ENCODE measurements at places on chromosomes 12 and 14.

- DNase-seq, result no peak
Measured at GRCh38 chr12:127526925-127527324, 740.0 kb upstream of the TMEM132C start.

DNA sequence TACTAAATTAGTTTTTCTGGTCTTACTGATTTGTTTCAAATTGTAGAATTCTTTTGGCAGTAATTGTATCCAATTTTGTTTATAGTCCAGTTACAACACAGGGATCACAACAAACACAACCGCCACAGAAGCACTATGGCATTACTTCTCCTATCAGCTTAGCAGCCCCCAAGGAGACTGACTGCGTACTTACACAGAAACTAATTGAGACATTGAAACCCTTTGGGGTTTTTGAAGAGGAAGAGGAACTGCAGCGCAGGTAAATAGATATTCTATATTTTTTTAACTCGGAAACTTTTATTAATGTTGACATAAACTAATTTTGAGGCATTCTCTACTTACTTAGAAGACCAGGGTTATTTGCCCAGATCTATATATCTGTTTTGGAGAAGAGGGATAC is 17.8 kb downstream of the PAPOLA start:
- DNase-seq, result no peak

GRCh38 chr12:131693149-131693548 is 17.7 kb upstream of the SFSWAP start:
- DNase-seq, result no peak

DNA sequence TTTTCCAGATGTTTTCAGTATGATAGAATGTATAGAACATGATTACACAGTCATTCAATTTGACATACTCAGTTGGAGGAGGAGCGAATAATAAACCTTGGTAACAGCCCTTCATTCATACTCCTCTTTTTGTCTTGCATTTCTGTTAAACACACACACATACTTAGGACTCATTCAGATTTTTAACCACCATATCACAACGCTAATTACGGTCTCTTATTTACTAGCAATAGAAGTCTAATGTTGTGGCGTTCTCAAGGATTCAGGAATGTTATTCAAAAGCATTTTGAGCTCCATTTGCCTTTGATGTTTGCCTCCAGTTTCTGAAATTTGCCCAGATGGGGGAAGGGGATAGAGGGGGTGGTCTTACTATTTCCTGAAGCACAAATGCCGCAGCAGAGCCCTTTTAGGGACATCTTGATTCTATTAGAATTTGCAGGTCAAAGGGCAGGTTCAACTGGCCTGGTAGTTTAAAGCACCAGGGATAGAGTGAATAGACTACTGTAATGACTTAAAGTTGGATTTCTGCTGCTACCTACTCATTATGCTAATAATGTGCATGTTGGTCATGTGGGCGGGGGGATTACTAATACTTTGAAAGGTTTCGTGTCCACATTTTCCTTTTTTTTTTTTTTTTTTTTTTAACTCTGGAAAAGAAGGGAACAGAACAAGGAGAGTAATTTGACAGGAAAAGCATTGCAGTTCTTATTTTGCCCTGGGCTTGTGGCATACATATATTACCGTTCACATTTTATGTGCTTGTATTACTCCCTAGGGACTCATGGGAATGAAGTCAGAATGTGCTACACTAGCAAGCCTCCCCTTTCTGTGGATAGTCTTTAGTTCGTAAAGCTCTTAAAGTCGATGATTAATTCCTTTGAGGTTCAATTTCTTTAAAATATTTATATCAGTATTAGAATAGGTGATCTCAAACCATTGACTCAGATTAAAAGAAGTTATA is 226.8 kb downstream of the FBXL14 start:
- DNase-seq, result no peak

- DNase-seq, result no peak
Measured at GRCh38 chr14:54425068-54425467, 16.1 kb downstream of the CNIH1 start.

DNA sequence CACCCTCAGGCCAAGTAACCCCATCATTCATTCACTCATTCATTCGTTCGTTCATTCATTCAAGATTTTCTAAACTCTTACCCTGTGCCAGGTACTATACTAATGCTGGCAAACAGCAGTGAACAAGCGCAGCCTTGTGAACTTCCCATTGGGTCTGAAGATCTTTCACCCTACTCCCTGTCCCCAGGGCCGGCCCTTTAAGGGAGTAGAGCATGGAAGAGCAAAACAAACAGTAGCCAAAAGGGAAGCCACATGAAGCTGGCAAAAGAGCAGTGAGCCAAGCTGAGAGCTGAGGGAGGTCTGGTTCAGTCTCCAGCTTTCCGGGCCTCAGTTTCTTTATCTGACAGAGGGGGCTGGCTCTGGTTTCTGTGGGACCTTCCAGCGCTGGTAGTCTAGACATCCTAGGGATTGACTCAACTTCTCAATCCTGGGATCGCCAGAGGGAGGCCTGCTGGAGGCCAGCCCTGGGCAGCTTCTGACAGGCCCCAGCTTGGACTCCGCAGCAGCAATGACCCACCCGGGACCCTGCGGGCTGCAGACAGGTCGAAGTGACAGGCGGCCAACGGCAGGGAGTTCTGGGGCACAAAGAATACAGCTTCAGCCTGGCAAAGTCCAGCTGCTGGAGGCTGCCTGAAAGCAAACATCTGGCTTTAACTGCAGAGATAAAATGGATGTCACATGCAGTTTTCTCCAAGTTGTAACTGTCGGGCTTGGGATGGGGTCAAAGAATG is 27.1 kb downstream of the ACTN1 start:
- no peak for DNase-seq

GRCh38 chr12:15629108-15629507 is 160.1 kb downstream of the EPS8 start:
- no peak for DNase-seq

DNA sequence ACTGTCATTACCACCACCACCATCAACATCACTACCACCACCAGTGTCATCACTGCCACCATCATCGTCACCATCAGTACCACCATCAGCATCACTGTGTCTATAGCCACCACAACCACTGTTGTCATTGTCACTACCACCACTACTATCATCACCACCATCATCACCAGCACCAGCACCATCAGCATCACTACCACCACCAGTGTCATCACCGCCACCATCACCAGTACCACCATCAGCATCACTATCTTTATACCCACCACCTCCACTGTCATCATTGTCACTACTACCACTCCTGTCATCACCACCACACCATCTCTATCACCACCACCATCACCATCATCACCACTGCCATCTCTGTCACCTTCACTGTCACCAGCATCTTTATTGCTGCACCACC is 60.6 kb downstream of the BEGAIN start:
- no peak for DNase-seq

GRCh38 chr14:100694579-100695422 is 31.9 kb upstream of the DLK1 start:
- no peak for DNase-seq

DNA sequence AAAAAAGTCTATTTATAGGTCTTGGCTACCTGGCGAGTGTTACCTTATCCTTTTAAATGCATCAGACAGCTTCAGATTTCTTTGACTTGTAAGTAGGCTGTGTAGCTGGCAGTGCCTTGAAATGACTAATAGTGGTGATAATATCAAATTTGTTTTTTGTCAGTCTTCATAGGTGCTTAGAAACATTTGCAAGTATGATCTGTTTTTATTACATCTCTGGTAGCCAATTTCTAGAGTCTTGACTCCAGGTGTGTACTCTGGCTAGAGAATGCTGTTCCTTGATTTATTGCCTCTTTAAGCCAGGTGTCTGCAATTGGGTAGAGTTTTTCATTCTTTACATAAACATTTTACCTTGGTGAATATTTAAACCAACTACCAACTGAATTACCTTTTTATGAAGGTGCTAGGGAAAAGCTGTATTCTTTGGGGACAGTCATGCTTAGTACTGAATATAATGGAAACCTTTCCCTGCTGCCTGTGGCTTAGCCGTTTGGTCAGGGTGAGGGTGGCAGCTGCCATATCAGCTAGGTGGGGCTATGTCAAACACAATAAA is 32.6 kb downstream of the MLXIP start:
- DNase-seq, result no peak

DNA sequence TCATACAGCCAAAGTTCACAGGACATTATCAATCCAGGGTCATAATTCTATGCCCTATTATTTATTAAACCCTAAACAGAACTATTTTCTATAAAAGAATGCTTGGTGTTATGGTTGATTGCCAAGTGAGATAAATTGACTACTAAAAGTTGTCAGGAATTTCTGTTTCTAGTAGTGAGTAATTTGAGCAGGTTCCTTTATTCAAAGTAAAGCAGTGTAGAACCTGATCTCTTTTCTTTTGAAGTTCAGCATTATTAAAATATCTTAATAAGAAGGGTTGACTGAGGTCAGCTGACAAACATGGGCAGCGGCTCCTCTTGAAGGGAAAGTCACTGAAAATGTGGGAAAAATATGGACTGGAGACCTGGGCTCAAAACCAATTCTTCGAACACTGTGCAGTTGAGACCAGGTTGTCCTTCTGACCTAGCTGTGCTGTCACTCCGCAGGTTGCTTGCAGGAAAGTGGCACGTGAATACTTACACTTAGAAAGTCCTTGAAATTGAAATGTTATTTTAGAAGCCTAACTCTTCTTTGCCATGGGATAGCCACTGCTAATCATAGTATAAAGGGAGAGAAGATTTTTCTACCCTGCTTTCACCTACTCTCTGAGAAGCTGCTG is 141.0 kb downstream of the RASSF9 start:
- DNase-seq, result no peak

DNA sequence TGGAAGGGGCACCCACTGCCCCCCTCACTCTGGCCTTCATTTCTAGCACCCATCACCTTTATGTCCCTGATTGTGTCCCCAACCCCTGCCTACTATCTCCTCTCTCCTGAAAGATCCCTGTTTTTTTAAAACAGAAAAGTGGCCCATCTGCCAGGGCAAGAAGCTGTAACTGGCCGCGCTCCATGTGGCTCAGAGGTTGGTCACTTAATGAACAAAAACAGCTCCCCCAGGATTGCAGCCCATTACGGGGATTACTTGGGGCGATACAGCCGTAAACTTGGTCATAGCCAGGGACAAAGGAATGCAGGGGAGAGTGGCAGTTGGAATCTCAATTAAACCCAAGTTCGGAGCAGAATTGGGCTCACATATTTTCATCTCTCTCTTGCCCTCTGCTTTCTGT is 34.8 kb upstream of the VSX2 start:
- DNase-seq, result no peak
